AG08396 (cell line): ENCODE measurements at places on chromosomes 11 and 22.

DNA sequence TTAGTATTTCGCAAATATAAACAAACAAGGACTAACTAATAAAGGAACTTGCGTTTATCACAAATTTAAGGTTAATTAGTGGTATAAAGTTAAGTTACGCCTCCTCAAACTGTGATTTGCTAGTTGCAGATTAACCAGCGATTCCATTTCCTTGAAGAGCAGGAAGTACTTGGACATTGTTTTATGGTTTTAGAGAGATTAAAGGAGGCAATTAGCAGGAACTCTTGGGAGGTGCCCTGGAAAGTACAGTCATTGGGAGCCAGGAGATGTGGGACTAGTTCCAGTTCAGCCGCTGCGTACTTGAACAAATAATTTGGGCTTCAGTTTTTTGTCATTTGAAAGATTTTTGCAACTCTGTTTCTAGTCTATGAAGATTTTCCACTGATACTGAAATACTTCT, 3.3 kb downstream of the FAM118B start:
- DNase-seq: no peak

DNA sequence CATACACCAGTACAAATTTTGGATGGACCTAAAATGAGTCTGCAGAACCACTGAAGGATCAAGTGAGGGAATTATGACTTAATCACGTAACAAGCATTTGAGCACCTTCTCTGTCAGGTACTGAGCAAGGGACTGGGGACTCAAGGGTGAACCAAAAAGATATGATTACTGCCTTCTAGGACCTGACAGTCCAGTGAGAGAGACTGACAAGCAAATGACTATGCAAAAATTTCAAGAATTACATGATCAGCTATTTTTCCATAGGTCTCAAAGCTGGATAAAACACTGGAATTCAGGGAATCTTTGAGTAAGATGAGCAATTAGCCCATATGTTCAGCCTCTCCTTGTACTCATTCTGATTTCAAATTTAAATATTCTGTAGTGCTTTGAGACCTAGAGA, 5.2 kb upstream of the STT3A start:
- DNase-seq: no peak

- DNase-seq: no peak
These were observed 77.5 kb downstream of the DENND5A start for GRCh38 chr11:9187616-9188015.

DNA sequence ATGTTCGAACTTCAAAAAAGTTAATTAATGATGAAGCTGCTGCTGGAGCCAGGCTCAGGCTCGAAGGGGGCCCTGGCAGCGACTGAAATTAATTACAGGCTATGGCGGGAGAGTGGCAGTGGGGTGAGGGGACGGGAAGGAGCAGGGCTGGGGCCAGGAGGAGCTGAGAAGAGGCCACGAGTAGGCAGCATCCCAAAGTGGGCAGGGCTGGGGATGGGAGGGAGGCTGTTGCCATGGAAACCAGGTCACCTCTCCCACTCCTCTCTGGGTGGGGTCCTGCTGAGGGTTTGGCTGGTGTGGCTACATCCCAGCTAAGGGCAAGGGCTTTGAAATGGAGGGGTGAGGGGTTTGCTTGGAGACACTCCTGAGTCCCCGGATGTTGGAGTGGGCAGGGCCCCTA, 23.9 kb downstream of the CACNA1I start:
- DNase-seq: no peak

- DNase-seq: no peak
These were observed 81.6 kb downstream of the LRRC4C start for GRCh38 chr11:41377709-41378394.

GRCh38 chr11:65260756-65261590, 789 bp upstream of the POLA2 start:
- DNase-seq: peak; percentile 32

DNA sequence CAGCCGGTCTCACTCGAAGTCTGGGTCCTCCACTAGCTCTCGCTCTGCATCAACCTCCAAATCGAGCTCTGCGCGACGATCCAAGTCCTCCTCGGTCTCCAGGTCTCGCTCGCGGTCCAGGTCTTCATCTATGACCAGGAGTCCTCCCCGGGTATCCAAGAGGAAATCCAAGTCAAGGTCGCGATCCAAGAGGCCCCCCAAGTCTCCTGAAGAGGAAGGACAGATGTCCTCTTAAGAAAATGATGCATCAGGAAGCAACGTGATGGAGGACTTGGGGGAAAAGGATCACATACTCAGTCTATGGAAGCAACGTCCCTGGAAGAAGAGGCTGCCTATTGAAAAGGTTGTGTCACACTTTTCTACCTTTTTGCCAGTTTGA, 1.1 kb downstream of the SRSF8 start:
- DNase-seq: no peak

GRCh38 chr11:47797633-47798032, 30.5 kb upstream of the FNBP4 start:
- peak; percentile 9 for DNase-seq

DNA sequence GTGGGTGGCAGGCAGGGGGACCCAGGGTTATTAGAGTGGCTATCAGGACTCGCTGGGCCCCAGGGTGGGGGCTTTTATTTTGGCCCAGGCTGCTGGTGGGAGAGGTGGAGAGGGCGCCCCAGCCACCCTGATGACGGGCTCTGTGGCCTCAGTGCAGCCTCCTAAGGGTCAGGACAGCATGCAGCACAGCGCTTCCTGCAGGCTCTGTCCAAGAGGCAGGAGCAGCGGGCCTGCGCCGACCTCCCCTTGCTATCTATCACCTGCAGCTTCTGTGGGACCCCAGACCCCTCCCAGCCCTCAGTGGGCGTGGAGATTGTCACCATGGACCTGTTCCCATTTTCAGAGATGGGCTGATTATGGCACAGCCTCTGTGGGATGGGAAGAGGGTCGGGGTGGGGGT, 54.3 kb upstream of the PPARA start:
- no peak for DNase-seq

GRCh38 chr22:19664406-19664805, 49.9 kb upstream of the SEPTIN5 start:
- no peak for DNase-seq

DNA sequence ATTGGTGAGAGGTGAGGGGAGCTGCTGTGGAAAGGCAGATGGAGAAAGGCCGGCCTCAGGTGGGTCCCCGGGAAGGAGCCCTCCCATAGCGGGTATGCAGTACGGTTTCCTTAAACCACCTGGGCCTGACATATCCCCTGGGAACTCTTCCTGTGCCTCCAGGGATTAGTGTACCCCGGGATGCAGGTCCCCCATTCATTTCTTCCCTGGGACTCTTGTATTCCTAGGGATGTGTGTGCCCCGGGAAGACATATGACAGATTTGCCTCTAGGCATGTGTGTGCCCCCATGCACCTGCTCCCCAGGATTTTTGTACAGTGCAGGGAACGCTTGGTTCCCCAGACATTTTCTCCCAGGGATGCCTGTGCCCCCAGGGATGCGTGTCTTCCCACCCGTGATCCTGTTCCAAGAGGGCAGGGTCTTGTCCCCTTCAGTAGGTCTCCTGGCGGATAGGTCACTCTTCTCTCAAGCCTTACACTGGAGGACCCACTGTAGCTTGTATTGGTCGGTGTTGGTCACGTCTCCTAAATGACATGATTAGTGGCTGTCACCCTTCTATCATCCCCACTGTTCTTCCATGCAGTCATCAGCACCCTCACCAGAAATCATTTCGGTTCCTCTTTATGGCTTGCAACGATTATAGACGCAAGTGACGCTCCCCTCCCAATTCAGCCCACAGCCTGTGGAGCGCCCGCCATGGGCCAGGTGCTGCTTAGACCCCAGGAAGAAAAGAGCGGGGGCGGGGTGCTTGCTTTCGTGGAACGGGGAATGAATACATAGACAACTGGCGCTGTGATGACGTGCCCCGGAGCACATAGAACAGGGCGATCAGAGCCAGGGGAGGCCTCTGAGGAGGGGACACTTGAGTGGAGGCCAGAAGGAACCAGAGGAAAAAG, 1.3 kb downstream of the PARVB start:
- DNase-seq: no peak

DNA sequence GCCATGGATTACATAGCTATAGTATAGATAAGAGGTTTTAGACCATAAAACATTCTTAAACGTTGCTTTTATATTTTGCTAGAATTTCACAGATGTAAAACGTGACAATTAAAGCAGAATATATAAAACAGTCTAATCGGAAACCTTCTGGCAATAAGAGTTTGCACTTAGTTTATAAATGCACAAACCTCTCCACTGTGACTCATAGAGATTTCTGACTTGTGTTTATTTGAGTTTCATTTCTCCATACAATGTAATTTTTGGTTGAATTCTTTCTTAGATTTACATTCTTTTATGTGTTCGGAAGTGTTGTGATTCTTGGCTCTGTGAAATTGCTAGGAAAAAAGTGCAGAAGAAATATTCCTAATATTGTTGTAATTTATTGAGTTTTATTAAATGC, 288.7 kb upstream of the CTSC start:
- DNase-seq: no peak

GRCh38 chr11:129141748-129142523, 50.2 kb downstream of the ARHGAP32 start:
- DNase-seq: no peak

DNA sequence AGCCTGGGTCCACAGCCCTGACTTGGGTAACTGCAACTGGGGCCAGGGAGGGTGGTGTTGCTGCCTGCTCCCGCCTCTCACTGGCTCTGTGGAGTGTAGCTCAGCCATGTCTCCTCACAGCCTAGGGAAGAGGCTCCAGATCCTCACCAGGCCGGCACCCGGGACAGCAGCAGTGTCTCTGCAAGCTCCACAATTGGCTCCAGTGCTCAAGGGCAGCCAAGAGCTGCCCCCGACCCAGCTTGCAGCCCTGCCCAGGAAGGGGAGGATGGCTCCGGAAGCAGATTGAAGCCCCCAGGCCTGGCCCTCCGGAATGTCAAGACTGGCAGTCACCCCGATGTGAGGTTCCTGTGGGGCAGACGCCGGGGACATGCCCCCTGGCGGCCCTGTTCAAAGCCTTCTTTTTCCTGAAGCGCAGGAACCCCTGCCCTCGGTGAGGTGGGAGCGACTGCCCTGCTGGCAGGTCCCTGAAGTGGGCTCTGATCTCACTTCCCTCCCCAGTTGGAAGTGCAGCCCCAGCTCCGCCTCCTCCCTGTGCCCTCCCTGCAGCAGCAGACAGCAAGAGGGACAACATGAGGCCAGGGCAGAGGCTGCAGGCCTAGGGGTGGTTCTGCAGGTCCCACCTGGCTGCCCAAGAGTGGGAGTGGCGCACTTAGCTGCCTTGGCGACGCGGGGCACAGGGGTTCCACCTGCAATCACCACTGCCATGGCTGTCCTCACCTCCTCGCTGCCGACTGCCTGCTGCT, 816.2 kb upstream of the LUZP2 start:
- no peak for DNase-seq

GRCh38 chr22:37370306-37370979, 56.8 kb downstream of the ELFN2 start:
- DNase-seq: no peak

GRCh38 chr11:134066943-134067885, 1.7 kb upstream of the JAM3 start:
- DNase-seq: no peak
